GM12878 (cell line): ENCODE measurements at places on chromosomes 7 and 10.

GRCh38 chr10:93826355-93826754 lies 67.4 kb upstream of the SLC35G1 start:
- DNase-seq = no peak

- DNase-seq = no peak
Measured at GRCh38 chr10:72808001-72808400, 85.5 kb upstream of the OIT3 start.

DNA sequence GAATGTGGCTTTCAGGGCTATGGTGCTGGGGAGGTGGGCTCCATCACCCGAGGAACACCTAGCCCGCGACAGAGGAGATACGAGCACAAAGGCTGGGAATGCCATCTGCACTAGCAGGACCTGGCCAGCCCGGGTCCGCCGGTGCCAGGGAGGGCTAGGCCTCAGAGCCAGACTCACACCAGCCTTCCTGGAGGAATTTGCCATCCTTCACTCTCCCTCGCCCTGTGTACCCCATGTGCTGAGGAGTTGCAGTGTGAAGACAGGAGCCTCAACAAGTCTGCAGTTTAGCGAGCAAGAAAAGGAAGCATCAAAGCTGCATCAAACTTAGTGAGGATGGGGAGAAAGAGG lies 123.6 kb upstream of the JCAD start:
- DNase-seq = no peak

GRCh38 chr10:124867304-124867703 lies 65.7 kb downstream of the ABRAXAS2 start:
- no peak for DNase-seq

DNA sequence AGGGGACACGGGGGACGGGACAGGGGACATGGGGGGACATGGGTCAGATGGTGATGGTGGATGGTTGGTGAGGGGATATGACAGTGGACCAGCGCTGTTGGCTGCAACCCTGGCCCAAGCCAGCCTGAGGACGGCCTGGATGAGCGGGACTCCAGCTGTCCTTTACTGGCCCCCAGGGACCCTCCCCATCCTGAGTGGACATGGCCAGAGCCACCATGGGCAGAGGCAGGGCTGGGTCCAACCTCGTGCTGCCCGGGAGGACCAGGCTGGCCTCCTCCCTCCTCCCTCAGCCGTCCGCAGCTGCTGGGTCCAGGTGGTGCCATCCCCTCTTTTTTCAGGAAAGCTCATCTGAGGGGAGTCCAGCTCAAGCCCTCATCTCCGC lies 30.4 kb downstream of the GET4 start:
- no peak for DNase-seq

DNA sequence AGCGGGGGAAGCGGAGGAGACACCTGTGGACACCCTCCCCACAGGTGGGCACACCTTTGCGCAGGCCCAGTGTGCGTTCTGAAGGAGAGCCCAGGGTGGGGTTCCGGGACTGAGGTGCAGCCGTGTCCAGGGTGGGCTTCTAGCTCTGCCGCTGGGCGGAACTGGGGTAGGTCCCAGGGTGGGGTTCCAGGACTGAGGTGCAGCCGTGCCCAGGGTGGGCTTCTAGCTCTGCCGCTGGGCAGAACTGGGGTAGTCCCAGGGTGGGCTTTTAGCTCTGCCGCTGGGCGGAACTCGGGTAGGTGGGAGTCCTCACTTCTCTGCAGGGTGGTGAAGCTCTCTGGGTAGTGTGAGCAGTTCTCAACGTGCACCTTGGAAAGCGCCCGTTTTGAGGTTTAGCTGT lies 78.7 kb downstream of the DNAJB6 start:
- no peak for DNase-seq

DNA sequence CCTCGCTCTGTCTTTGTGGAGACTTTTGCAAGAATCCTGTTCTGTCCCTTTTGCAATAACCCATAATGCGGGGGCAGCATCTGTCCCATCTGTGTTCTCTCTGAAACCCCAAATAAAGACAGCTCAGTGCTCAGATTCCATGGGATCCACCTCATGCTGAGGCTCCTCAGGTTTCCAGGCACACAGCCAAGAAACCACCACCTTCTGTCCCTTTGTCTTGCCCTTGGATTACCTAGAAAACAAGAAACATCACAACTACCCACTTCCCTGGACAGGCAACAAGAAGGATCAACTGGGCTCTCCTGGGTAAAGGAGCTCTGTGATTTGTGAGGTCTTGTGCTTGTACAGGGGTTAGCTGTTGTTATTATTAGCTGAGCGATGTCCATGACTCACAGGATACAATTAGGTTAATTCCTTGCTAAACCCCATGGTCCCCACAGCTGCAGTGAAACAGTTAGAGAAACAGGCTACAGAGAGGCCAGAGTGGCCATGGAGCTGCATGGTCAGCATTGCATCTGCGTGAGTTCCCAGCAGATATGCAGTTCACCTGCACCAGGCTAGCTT lies 50.2 kb downstream of the CXCL12 start:
- no peak for DNase-seq

DNA sequence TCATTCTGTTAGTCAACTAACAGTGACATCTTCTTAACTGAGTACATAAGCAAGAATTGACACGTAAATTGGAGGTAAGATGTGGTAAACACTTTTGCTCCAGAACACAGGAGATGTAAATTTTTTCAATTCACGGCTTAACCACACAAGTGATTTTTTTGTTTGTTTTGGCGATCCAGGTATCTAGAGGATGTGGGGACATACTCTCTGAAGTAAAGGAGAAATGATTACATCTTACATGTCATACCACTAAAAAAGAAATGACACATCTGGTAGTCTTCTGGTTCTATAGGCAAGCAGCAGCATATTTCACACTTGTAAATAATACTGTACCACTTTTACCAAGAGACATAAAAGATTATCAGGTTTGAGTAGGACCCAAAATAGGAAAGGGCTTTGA lies 200.3 kb upstream of the ZWINT start:
- DNase-seq = no peak

GRCh38 chr10:29681676-29682448 lies 47.1 kb upstream of the SVIL start:
- no peak for DNase-seq

DNA sequence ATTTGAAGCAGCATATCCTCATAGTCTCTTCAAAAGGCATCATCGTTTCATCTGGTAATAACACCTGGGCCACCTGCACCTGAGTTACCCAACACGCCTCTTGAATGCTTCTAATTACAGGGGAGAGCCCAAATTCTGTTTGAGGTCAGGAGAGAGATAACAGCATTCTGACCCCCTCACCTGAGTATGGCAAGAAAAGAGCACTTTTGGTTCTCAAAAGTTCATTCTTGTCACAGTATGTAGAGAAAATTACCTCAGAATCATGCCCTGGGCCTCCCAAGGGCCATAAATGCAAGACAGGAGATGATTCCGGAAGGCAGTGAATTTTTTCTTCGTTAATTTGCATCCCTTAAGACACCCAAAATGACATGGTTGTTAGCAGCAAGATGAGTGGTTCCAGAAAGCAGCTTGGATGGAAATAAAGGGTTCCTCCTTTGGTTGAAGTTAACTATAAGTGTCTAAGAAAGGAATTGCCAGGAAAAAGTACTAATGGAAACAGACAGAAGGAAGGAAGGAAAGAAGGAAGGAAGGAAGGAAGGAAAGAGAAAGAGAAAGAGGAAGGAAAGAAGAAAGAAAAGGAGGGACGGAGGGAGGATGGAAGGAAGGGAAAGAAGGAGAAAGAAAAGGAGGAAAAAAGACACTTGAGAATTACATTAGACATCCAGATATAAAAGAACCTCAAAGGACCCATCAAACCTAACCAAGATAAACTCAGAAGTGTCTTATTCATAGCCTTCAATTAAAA lies 228.4 kb upstream of the RHOBTB1 start:
- no peak for DNase-seq

DNA sequence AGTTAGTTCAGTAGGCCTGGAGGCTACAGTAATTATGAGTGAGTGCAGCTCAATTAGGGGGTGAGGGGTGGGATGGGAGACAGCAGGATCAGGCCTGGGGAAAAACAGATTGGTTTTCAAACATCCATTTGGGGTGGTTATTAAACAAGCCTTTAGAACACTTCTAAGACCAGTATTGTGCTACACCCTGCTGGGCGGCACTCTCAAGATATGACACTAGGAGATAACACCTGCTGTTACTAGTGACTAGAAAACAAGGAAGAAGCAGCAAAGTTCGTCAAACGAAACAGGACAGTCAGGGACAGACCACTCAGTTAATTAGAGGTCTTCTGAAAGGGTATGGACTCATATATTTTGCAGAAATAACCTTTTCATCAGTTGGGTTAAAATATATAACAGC lies 353.6 kb downstream of the PTEN start:
- no peak for DNase-seq

GRCh38 chr7:46747869-46748576 lies 827.0 kb upstream of the IGFBP3 start:
- DNase-seq = no peak

DNA sequence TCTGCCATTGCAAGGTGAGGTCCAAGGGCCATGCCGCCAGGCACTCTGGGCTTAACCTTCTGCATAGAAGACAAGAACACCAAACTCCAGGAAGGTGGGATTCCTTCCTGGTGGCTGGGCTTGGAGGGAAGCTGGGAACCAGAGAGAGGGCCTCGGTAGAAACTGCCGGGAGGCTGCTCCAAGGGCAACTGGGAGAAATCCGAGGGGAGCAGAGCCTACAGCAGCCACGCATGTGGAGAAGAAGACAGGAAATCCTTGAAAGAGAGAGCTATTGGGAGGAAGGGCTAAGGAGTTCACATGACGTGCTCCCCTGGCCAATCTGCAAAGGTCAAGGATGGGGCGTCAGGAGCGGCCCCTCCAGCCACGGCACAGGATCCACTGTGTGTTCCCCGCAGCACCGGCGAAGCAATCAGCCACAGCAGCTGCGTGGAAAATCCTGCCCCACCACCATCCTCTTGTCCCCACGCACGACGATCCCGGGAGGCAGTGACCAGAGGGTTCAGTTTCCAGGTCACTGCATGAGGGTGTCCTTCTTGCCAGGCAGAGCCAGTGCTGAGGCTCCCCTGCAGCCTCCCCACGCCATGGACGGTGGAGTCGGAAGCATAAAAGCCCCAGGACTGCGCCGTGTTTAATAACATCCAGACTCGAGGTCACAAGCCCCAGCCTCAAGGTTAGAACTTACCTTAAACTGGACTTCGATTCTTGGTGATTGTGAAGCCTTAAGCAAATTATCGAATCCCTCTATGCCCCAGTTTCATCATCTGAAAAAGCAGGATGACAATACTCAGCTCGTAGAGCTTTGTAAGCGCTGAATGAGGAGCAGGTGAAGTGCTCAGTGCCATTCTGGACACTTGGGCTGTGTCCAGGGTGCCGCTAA lies 8.6 kb upstream of the PPP2R2D start:
- DNase-seq = no peak

DNA sequence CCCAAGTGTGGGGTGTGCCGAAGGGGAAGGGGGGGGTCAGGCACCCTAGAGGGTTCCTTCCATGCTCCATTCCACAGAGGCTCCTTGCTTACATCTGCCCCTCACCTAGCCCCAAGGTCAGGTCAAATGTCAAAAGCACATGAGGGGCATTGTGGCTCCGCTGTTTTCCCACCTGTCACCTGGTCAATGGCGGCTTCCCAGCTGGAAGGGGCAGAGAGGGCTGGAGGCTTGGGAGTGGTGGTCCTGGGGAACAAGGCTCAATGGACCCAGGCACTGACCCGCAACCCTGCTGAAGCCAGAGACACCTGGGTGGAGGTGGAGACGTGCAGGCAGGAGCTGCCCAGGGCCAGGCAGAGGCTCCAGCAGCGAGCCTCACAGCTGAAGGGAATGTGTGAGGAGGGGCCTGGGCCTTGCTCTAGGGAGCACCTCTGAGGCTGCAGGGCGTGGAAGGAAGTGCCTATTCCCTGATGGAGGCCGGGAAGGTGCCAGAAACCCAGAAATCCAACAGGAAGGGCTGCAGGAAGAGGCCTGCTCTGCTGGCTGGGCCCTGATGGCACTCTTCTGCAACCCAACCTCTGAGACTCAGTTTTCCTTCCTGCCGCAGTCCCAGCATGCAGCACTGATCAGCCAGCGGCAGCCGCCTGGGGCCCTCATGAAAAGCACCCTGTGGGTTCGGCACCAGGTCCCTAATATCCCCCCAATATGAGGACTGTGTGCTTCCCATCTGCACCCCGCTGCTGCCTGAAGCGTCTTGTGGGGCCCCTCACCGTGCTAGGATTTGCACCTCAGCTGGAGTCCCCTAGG lies 16.0 kb downstream of the RASGEF1A start:
- DNase-seq = no peak

DNA sequence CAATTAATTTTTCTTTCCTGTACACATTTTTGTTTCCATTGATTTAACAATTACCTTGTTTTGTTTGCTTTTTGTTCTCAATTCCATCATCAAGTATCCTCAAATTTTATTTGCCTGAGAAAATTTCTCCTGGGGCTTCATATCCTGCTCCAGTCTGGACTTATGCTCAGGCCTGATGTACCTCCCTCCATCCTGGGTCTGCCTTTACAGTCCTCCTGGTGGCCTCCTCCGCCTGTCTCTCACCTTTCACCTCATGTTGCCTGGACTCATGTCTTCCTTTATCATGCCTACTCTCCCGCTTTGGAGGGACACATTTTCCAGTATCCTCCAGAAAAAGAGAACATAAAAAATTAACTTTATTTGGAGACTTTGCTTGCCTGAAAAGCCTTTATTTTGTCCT lies 12.1 kb upstream of the TAS2R60 start:
- no peak for DNase-seq
